ENCODE measurements at places on chromosomes 12 and 14. TPM values are rescaled to one million over a fixed set of nuclear protein-coding genes. Genes with fewer than 3 reads are reported as not detected.
A peak's percentile ranks its signal among the peaks of the same experiment; 100 is the strongest.

GRCh38 chr12:55724226-55724939, 4.2 kb downstream of the RDH5 start:
- peak; percentile 79 for DNase-seq

- peak; percentile 5 for DNase-seq
Measured at GRCh38 chr14:62957562-62957961, 87.7 kb downstream of the KCNH5 start.

GRCh38 chr14:23447361-23448350, 12.2 kb upstream of the MYH7 start:
- DNase-seq, result peak; percentile 65

Gene LUM
- total RNA-seq, result 2,030 TPM

GRCh38 chr12:111826992-111827391, 15.0 kb upstream of the MAPKAPK5 start:
- no peak for DNase-seq

Gene ALDH1L2
- total RNA-seq, result 11.1 TPM

GRCh38 chr12:106106892-106107291, 31.9 kb downstream of the NUAK1 start:
- DNase-seq, result peak; percentile 57

- no peak for DNase-seq
Measured at GRCh38 chr12:45138609-45139008, 77.3 kb upstream of the ANO6 start.

- no peak for DNase-seq
Measured at GRCh38 chr12:52522346-52523011, 2.3 kb upstream of the KRT5 start.

DNA sequence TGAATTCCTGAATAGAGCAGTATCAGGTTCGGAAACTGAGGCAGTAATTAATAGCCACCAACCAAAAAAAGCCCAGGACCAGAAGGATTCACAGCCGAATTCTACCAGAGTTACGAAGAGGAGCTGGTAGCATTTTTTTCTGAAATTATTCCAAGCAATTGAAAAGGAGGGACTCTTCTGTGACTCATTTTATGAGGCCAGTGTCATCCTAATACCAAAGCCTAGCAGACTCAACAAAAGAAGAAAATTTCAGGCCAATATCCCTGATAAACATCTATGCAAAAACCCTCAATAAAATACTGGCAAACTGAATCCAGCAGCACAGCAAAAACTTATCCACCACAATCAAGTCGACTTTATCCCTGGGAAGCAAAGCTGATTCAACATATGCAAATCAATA, 202.3 kb upstream of the SLC16A7 start:
- DNase-seq, result no peak

DNA sequence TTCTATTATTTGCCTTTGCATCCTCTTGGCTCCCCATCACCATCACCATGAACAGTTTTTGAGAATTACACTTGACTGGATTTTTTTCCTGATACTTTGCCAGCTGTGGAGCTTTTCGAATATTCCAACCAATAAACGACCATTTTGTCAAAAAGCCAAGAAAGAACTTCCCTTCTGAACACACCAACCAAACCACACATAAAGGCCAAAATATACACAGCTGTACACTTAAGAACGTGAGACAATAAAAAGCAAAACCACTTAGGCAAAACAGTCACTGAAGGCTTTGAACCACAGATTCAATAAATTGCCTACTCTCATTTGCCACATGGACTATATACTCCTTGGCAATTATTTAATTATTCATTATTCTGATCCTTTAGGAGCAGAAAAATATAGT, 1.1 kb downstream of the C14orf93 start:
- peak; percentile 22 for DNase-seq

Gene SLC5A8
- total RNA-seq, result not detected

Gene ENDOU
- 0.30 TPM for total RNA-seq

- no peak for DNase-seq
Measured at GRCh38 chr12:19369691-19370148, 69.6 kb upstream of the AEBP2 start.

GRCh38 chr14:104477117-104477623, 102.4 kb upstream of the C14orf180 start:
- DNase-seq, result no peak

- DNase-seq, result no peak
Measured at GRCh38 chr12:75657831-75658230, 146.4 kb upstream of the KRR1 start.

DNA sequence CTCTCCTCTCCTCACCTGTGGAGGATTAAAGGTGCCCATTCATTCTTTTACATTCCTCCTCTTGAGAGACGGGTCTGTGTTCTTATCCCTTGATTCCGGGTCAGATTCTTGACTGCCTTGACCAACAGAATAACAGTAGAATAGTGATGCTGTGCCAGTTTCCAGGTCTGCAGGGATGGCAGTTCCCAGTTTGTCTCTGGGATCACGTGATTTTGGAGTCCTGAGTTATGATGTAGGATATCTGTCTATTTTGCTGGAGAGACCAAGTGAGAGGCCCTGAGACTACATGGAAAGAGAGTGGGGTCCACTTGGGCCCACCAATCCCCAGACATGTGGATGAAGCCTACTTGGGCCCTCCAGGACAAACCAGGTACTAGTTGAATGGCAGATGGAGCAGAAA, 142.8 kb downstream of the TTC8 start:
- DNase-seq, result no peak

DNA sequence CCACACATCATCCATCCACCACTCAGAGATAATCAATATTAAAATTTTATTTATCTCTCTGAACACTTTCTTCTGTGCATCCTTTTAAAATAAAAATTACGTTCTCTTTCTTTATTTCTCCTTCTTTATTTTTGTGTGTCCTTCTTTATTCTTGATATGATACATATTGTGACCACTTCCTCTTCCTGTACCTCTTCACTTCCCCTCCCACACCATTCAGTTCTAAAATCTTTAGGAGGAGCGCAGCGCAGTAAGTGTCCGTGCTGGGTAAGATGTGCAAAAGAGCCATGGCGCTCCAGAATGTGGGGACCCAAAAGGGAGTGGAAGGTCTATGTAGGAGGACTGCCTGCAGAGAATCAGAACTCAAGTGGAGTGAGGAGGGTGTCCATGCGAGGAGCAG, 256.7 kb downstream of the ITPR2 start:
- DNase-seq, result no peak

DNA sequence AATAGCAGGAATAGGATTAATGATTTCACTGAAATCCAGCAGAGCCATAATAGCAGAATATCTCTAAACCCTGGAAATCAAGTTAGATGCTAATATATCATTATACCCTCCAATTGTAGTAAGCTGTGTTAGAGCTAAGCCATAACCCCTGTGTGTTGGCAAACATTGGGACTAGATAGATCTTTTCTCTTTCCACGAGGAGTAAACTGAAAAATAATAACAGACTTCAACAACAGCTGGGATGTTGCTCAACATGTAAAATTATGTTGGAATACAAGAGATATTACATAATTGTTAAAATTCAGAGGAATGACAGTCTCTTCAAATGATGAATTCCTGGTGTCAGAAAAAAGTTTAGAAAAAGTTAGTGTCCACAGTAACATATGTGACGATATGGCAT, 383.8 kb downstream of the SNAPC1 start:
- DNase-seq, result no peak

Gene DNAH10
- total RNA-seq, result 0.60 TPM

Gene UNC119B
- total RNA-seq, result 24.7 TPM

- DNase-seq, result peak; percentile 76
Measured at GRCh38 chr12:80195074-80195726, 95.9 kb downstream of the OTOGL start.

Gene SVOP
- total RNA-seq, result not detected

GRCh38 chr12:132445884-132446632, 43.9 kb upstream of the FBRSL1 start:
- peak; percentile 80 for DNase-seq

Gene EIF2S3B
- 1.3 TPM for total RNA-seq

DNA sequence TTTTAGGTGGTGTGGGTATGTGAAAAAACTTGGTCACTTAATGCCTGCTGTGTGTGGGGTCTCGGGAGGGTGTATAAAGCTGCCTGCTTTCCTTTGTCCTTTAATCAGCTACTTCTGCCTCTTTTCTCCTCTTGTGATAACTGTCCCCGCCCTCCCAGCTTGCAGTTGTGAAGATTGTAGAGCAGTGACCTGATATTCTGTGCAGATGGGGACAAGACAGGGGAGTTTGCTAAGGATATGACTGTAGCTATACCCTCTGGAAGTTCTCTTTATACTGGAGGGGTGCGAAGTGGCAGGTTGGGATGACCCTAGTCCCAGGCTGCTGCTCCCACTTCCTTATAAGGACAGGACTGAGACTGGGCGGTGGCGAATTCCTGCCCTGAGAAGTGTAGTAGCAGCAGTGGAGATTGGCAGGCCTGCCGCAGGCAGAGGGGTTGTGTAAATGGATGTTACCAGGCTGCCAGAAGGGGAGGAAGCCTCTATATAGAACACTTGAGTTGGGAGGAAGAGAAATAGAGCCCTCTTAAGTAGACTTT, 835 bp downstream of the MYL6 start:
- peak; percentile 78 for DNase-seq

- no peak for DNase-seq
Measured at GRCh38 chr12:14395074-14395778, 29.7 kb downstream of the ATF7IP start.

DNA sequence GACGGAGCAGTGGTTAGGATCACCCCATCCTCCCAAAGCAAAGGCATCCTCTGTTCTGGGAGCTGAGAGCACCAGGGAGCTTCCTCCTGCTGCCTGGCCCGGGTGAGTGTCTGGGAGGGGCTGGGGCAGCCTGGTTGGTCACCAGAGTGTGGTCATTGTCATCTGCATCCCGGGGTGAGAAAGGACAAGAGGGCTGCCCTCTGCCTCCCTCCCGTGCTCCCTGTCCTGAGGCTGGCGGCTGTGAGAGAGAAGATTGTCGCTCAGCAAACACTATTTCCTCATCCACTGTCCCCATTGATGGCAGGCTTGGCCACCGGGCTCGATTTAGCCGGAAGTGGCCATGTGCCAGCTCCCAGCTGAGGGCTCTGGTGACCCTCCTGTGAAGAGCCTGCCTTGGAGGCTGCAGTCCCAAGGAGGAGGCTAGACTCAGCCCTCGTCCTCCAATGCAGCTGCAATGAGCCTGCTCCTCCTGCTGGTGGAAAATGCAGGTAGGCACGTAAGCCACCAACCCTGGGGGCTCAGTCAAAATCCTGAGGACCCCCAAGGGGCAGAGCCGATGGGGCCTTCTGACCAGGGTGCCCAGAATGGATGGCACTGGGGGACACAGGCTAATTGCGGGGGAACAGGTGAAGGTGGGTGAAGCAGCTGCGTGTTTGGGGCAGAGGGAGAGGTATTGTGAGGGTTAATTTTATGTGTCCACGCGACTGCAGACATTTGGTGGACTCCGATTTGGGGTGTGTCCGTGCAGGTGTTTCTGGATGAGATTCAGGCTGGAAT, 155.7 kb downstream of the KIF26A start:
- DNase-seq, result no peak

DNA sequence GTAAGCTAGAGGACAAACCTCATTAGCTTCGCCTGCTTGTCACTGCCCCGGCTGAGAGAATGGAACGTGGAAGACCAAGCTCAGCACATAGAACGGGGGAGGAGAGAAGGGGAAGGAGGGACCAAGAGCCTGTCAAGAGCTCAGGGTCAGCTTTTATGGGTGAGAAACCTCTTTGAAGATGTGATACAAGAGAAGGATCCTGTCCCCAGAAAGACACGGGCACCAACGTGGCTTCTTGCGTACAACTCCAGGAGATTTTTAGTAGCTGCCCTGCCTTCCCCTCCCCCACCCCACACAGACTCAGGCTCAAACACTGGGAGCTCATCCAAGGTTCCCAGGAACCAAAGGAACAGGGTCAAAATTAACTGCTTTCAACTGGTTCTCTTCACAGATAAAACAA, 34.7 kb downstream of the APPL2 start:
- no peak for DNase-seq

Gene GPRC5D
- total RNA-seq, result not detected

GRCh38 chr12:4762773-4763172, 42.6 kb downstream of the GALNT8 start:
- no peak for DNase-seq

- no peak for DNase-seq
Measured at GRCh38 chr12:131990066-131990979, 40.6 kb downstream of the EP400 start.

GRCh38 chr12:1367331-1368291, 226.8 kb downstream of the FBXL14 start:
- no peak for DNase-seq

DNA sequence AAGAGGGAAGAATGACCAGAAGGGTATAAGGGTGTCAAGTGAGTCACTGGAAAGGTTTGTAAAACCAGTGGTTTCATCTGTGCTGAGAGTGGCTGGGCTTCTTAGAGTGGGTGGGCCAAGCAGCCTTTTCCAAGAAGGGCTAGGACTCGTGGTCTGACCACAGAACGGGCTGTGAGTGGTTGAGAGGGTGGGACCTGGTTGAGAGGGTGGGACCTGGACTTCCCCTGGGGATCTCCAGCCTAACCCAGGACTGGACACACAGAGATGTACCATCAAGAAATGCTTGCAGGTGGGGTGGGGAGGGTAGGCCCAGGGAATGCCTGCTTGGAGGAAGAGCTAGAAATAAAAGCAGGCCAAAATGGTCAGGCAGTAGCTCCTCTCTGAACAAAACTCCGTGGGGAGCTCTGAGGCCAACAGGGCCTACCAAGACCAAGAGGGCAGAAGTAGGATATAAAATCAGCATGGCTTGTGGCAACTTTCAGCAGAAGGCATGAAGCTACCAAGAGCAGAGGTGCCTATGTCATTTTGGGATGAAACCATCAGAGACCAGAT, 140.5 kb downstream of the FOXN3 start:
- no peak for DNase-seq
